HS-5 (cell line): ENCODE measurements at places on chromosomes 13 and 19.
A peak's percentile ranks its signal among the peaks of the same experiment; 100 is the strongest.

GRCh38 chr19:10049626-10050025, 36.3 kb downstream of the RDH8 start:
- DNase-seq = no peak

DNA sequence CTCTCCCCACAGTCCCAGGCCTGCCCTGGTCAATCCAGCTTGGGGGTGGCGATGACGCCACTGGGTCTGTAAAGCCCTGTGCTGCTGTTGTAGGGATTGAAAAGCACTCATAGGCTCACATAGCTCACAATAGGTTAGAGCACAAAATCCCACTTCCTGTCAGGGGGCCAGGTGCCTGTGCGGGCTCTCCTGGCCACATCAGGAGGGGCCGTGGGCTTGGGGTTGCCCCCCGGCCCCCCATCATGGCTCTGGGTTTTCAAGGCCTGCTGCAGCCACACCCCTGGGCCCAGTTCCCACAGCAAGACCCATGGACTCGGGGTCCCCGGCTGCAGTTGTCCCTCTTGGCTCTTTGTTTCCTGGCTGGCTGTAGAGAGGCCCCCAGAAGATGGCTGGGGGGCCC, 62.9 kb downstream of the SMARCA4 start:
- DNase-seq = no peak

GRCh38 chr13:110923777-110924638, 9.1 kb upstream of the ANKRD10 start:
- DNase-seq = no peak

DNA sequence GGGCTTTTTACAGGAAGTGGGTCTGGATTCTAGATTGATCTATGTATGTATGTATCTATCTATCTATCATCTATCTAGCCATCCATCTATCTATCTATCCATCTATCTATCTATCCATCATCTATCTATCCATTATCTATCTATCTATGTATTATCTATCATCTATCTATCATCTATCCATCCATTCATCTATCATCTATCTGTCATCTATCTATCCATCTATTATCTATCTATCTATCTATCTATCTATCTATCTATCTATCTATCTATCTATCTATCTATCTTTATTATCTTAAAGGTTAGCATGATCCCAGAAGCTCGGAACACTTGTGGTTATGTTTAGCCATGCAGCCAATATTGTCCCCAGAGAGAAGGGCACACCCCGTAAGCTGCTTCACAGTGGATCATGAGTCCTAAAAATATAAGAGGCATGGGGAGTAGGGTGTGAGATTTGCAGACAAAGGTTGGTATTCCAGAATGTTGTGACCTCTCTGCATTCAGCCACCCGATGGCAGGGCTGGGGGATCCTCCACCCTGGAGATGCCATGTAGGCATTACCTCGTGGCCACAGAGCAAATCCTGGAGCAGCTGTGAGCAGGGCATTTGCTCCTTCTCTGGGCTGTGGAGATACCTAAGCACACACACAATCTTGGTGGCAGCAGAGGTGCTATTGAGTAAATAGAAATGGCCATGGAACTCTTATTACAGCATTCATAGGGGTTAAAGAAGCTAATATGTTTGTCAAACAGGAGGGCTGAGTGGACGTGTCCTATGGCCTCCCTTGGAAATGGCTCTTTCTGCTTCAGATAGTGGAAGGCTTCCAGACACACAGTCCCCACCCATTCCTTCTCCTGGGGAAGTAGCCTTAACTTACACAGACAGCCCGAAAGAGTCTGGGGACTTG, 310.0 kb upstream of the TSHZ3 start:
- no peak for DNase-seq

- no peak for DNase-seq
These were observed 3.7 kb upstream of the ACP7 start for GRCh38 chr19:39080431-39080830.

GRCh38 chr13:27257648-27258253, 6.4 kb downstream of the RPL21 start:
- DNase-seq = no peak

DNA sequence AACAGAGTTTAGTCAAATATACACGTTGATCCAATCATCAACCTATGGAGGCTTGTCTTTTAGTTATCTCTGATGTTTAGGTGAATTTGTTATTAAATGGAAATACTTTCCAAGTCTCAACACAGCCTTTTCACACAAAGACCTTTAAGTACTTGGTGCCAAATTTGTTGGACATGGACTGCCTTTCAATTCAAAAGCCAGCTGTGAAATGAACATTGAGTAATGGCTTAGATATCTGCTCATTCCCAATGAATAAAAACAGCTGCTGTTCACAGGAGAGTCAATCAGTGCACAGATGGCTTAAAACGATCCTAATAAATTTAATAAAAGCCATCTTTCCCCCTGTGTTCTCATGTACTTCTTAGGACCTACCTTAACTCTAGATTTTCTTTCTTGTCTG, 19.9 kb upstream of the DHRS12 start:
- DNase-seq = no peak

GRCh38 chr19:2154587-2155075, 3.3 kb upstream of the AP3D1 start:
- no peak for DNase-seq

- DNase-seq = no peak
These were observed 51.3 kb upstream of the CYSLTR2 start for GRCh38 chr13:48602296-48603016.

DNA sequence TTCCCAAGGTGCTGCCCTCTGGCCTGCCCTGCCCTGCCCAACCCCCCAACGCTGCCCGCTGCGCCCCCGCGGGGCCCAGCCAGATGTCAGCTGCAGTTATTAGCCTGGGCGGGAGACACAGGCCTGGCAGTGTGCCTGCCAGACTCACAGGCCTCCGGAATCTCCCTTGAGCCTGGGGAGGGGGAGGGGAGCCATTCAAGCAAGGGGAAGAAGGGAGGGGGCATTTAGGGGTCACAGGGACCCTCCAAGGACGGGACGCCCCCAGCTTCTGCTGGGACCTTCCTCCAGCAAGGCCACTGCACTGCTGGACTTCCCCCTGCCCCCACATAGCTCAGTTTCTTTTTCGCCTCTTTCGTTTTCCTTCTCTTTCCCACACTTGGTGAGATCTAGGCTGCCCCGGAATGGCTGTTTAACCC, 2.6 kb upstream of the JUNB start:
- no peak for DNase-seq

DNA sequence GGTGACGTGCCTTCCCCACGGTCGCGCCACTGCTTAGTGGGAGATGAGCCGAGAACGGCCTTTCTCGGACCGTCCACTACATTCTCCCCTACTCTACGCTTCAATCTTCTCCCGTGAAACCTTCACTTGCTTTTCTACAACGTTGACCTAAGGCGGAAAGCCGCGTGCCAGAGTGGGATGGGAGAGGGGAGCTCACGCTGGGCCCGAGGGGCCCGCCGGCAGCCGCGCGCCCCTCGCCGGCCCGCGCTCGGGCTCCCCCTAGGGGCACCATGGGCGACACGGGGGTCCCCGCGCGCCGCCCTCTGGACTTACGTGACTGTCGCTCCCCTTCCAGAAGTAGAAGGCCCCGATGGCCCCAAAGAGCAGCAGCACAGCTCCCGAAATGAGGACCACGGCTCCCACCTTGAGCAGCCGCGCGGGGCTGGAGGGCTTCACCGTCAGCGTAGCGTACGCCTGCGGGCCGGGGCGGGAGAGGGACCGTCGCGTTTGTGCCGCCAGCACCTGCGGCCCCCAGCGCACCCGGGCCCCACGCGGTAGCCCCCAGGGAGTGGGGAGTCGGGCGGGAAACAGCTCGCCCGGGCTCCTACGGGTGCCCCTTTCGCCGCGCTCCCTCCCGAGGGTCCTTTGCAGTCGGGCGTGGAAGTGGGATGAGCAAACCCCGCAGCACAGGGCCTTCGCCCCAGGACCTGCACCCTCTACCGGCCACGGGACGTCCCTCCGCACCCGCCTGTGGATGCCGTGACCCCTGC, 727 bp downstream of the CNMD start:
- DNase-seq = no peak

GRCh38 chr19:43634506-43634871, 5.2 kb downstream of the CADM4 start:
- no peak for DNase-seq

- no peak for DNase-seq
These were observed 17.3 kb downstream of the NUFIP1 start for GRCh38 chr13:44971656-44972595.

GRCh38 chr19:5448374-5448773, 6.8 kb upstream of the ZNRF4 start:
- no peak for DNase-seq

- no peak for DNase-seq
These were observed 8.6 kb downstream of the PRKCSH start for GRCh38 chr19:11444059-11444458.

- DNase-seq = no peak
These were observed 57.3 kb upstream of the UBL3 start for GRCh38 chr13:29907670-29908069.

- no peak for DNase-seq
These were observed 113.5 kb downstream of the COL4A2 start for GRCh38 chr13:110420626-110421025.

- DNase-seq = no peak
These were observed 52.8 kb downstream of the TNFSF13B start for GRCh38 chr13:108322206-108322824.

GRCh38 chr13:34416971-34417380, 525.1 kb upstream of the NBEA start:
- no peak for DNase-seq

DNA sequence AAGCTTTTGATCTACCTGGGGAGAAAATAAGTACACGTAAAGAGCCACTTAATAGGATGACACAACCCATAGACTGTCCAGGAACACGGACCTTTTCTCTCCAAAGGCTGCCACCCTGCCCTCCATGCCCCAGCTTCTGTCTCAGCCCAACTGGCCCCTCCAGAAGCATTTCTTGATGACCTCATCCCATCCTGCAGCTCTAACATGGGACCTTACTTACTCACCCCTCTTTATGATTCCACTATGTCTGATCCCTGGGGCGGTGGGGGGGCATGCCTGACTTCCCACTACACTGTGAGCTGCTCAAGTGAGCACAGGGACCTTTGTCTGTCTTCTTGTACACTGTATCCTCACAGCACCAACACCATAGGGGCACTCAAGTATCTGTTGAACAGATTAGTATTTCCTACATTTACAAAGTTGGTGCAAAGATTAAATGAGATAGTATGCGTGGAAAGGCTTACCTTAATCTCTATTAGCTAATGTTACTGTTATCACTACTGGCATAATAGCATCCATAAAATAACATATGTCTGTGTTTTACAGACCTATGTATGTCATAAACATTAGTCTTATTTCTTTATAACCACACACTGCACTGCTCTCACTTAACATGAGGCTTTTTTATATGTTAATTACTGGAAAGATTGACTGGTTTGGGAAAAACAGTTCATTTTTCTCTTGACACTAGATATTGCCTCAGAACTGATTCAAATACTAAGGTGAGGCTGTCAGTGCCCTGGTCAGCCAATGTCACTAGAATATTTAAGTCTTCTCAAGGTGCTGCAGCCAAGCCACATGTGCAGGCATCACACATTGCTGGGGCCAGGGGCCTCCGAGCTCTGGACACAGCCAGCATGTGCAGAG, 100.9 kb downstream of the FOXO1 start:
- DNase-seq = no peak

DNA sequence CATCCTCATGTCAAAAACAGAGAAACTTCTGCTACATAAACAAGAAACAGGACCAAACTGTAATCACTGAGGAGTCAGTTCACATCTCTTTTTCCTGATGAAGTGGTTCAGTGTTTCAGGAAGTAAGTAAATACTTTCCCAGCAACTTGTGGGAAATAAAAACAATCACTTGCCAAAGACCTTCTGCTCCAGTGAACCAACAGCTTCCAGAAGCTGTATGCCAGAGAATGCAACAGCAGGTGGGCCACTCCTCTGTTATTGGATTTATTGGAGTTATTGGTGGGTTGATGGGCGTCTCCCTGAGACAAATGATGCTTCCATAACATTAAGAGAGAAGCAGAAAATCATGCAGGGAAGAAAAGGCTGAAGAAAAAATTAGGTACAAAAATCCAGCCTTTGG, 9.9 kb downstream of the SLC6A16 start:
- DNase-seq = no peak

- no peak for DNase-seq
These were observed 16.9 kb downstream of the DCLK1 start for GRCh38 chr13:36114233-36114632.

DNA sequence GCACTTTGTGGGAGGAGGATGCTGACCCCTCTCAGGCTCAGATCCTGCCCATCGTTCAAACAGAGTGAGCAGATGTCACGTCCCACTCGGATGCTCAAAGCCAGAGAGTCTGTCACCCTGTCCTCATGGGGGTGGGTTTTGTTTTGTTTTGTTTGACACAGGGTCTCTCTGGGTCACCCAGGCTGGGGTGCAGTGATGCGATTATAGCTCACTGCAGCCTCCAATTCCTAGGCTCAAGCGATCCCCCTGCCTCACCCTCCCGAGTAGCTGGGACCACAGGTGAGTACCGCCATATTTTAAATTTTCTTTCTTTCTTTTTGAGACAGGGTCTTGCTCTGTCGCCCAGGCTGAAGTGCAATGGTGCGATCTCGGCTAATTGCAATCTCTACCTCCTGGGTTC, 4.0 kb downstream of the ADGRE2 start:
- DNase-seq = no peak

DNA sequence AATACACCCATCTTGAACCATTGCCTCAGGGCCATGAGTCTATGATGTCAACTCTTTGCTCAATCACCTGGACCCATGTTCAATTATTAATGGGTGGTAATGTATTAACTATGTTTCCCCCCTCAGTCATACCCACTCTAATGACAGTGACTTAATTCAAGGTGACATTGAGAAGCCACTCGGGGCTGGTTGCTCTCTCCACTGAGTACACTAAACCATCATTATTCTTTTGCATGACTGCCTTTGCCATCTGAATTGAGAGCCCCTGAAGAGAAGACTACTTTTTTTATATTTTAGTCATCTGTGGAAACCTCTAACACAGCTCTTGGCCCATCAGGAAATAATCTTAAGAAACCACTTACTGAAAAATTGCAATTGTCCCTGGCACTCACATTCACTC, 139.2 kb upstream of the SOX21 start:
- DNase-seq = no peak

DNA sequence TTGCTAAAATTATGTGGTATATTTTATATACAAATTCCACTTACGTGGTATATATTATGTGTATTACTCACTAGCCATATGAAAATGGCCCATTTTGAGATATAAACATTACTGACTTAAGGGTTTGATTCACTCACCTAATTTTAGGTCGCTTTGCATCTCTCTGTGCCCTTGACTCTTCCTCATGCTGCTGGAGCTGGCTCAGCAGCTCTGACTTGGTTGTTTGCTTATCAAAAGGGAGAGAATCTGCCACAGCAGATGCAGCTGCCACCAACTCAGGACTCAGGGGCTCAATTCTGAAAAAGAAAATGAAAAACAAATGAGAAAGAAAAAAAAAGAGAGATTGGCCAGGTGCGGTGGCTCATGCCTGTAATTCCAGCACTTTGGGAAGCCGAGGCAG, 12.2 kb downstream of the MRPS31 start:
- no peak for DNase-seq

DNA sequence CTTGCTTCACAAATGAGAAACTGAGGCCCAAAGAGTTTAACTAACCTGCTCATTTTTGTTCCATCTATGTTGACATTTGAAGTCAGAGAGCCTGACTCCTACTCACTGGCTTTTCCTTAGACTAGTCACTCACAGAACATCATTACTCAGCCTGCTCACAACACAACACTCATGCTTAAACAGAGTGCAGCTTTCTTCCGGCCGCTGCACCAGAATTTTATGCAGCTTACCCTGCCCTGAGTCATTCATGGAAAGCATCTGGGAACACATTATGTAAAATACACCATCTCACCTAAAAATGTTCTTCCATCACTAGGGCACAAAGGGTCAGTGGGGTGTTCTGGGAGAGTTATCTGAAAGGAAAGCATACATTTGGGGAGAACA, 303.4 kb downstream of the SPRY2 start:
- DNase-seq = peak; percentile 63

- no peak for DNase-seq
These were observed 4.4 kb downstream of the BCAT2 start for GRCh38 chr19:48806518-48806817.
